Fibroblast of lung (primary cell): ENCODE measurements at places on chromosomes 13 and 19. TPM values are rescaled to one million over a fixed set of nuclear protein-coding genes. Genes with fewer than 3 reads are reported as not detected.

The HOOK2 gene
- 16.4 and 26.6 TPM in 2 replicates for total RNA-seq

The SIGLEC5 gene
- not detected in 2 replicates for total RNA-seq

The NUDT19 gene
- 5.4 and 7.8 TPM in 2 replicates for total RNA-seq

The HIF3A gene
- 0.77 and 1.5 TPM in 2 replicates for total RNA-seq

The TMEM150B gene
- total RNA-seq = not detected in 2 replicates

The DDX49 gene
- total RNA-seq = 55.7 and 56.3 TPM in 2 replicates

The VSTM2B gene
- total RNA-seq = not detected in 2 replicates

The OSCAR gene
- under 0.01 and 0.51 TPM in 2 replicates for total RNA-seq

The ENOX1 gene
- total RNA-seq = 4.4 and 7.6 TPM in 2 replicates

The CNFN gene
- not detected in 2 replicates for total RNA-seq

The SHISA7 gene
- total RNA-seq = not detected in 2 replicates
